PC-9 (cell line): ENCODE measurements at places on chromosomes 3 and 15.
A peak's percentile ranks its signal among the peaks of the same experiment; 100 is the strongest.

GRCh38 chr3:130897316-130897715 is 3.4 kb downstream of the ATP2C1 start:
- DNase-seq, result no peak

DNA sequence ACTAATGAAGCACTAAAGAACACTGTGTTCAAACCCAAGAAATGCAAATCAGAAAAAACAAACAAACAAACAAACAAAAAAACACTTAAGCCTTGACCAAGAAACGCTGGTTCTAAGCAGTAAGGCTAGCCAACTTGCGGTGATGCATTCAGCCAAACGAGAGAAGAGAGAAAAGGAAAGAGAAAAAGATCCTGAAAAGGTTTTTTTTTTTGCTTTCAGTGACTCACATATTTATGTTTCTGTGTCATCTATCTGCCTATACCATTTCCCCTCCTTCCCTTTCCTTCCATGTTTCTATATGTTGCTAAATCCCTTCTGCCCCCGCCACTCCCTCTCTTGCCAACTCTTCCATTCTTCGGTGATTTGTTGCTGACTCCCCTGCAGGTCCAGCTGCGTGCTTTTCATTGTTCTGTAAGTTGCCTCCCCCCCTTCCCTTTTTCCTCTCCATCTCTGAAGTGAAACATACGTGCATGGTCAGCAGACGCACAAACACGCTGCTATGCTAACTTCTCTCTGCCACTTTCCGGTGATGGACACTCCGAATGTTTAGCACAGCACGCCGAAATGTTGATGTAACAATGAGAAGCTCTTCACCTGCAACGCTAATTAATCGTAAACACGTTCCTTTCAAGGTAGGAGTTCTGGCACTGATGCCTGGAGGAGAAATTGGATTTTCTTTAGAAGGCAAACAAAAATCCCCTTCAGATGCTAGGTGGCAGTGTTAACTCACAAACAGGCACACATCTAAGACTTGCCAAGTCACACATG is 154.4 kb downstream of the TUSC7 start:
- no peak for DNase-seq

- no peak for DNase-seq
Observed at GRCh38 chr3:26963361-26963743, 340.8 kb downstream of the LRRC3B start.

DNA sequence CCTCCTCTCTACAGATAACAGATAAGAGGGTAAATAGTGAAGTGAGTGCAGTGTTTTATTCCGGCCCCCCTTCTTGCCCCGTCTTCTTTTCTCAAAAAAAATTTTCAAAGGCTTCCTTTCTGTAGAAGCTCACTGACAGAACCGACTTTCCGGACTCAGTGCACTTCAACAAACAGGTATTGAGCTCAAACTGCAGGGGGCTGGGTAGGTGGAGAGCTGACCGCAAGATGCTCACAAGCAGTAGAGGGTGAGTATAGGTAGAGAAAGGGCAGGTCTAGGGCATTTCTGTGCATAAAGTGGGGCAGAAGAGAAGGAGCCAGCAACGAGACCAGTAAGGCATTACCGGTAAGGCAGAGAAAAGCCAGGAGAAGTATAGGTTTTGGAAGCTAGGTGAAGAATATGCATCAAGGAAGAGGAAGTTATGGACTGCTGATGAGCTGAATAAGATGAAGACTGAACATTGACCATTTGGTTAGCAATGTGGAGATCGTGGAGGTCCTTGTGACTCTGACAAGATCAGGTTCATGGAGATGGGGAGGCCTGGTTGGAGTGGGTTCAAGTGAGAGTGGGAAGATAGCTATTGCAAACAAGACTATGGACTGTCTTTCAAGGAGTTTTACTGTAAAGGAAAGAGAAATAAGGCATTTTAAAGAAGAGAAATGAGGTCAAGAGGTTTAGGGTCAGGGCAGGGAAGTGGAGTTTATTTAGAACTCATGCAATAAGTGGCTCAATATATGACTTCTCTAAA is 97.4 kb downstream of the ST6GAL1 start:
- no peak for DNase-seq

GRCh38 chr3:190860521-190860920 is 2.0 kb downstream of the GMNC start:
- DNase-seq, result no peak

- no peak for DNase-seq
Observed at GRCh38 chr3:58178528-58179234, 32.1 kb downstream of the DNASE1L3 start.

- DNase-seq, result no peak
Observed at GRCh38 chr3:124984754-124985153, 50.2 kb upstream of the MUC13 start.

- DNase-seq, result no peak
Observed at GRCh38 chr15:86540840-86541467, 461.3 kb downstream of the AGBL1 start.

DNA sequence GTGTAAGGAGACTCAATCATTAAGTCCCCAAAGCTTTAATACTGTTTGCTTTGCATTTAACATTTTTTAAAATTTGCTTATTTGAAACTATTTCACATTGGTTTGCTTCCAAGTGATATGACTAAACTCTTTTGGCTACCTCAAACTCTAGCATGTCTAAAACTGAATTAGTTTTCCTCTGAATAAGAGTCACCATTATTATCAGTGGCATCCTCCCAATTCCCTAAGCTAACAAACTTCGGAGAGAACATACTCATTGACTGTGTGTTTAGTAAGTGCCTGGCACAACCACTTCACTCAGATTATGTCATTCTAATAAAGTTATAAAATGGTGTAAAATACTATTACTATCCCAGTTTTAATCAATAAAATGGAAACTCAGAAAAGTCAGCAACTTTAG is 21.9 kb downstream of the ATOSA start:
- no peak for DNase-seq

DNA sequence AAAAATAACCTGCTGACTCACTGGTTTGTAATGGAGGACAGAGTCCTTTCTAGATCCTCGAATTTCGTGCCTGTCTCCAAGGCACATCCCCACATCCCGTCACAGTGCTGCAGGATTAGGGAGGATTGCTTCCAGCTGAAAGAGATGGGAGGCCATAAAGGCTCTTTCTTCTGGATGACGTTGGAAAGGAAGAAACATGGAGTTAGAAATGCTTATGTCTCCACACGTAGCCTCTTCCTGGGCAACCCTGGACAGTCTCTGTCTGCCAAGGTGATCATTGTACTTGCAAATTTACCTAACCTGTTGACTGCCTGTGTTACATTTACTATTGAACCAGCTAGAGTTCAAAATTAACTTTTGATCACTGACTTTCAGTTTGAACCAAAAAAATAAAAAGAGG is 27.6 kb upstream of the VILL start:
- no peak for DNase-seq

- DNase-seq, result no peak
Observed at GRCh38 chr3:120438665-120439370, 12.0 kb downstream of the FSTL1 start.

- DNase-seq, result peak; percentile 43
Observed at GRCh38 chr15:50182219-50183013, 420 bp downstream of the SLC27A2 start.

DNA sequence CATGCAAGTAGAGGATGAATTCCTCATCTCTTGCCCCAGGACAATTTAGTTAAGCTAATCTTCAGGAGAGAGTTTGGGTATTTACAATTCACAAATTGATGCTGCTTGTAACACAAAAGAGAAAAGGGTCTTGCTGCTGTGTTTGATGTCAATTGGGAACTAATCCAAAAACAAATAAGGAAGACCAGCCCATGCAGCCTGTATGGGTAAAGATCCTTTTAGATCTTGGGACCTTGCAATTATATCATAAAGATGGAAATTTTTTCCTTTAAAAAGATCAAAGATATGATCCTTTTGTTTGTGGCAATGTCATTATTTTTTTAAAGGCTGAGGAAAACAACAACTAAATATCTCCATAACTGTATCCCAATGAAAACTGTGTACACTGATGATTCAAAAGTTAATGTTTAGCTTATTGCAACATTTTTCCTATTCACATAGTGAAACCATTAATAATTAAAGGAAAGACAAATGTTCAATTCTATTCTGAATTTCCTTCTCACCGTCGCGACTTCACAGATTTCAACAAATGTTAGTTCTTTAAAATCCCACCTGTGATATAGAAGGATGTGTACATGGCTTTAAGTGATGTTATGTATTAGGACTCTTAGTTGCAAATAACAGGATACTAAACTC is 40.2 kb downstream of the TMEM212 start:
- no peak for DNase-seq

- no peak for DNase-seq
Observed at GRCh38 chr3:187742351-187743171, 2.7 kb downstream of the BCL6 start.

- no peak for DNase-seq
Observed at GRCh38 chr3:26104851-26105251, 315.0 kb downstream of the OXSM start.

DNA sequence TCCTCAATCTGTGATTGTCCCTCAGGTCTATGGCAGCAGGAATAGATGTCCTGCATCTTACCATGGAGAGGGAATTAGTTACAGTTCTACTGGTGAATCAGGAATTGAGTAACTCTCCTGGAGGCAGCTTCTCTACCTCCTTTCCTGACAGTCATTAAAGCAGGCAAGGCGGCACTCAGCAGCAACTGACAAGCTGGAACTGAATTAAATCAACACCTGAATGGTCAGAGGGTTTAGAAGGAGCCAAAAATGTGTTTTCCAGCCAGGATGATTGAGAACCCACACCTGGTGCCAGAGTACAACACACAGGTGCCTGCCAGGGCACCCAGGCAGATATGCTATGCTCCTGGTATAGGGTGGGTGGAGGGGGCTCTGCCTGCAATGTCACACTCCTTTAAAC is 43.1 kb upstream of the TIPARP start:
- no peak for DNase-seq

- DNase-seq, result no peak
Observed at GRCh38 chr3:31562525-31562924, 29.8 kb downstream of the STT3B start.

- DNase-seq, result no peak
Observed at GRCh38 chr15:25238716-25239470, 199.9 kb downstream of the UBE3A start.

DNA sequence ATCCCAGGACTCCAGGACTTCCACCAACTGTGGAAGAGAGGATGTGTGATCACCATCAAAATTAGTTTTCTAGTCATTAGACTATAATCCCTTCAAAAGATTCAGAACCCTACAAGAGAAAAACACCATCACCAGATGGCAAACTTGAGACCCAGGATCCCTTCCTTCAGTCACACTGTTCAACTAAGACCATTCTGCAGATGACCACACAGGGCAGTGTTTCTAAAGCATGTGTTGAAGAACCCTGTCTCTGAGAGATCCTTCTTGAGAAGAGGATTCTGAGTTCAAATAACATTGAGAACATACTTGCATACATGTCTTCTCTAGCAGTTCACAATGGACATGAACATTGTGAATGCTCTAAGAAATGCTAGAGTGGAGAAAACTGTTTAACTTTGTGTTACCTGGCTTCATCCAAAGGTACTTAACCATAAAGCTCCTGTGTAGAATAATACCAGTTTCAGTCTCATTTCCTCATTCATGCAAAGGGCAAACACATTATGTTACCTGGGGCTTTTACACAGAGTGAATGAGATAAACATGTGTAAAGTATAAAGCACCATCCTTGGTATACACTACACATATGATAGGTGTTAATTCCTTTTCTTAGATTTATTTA is 2.4 kb upstream of the ADGRG7 start:
- DNase-seq, result no peak

DNA sequence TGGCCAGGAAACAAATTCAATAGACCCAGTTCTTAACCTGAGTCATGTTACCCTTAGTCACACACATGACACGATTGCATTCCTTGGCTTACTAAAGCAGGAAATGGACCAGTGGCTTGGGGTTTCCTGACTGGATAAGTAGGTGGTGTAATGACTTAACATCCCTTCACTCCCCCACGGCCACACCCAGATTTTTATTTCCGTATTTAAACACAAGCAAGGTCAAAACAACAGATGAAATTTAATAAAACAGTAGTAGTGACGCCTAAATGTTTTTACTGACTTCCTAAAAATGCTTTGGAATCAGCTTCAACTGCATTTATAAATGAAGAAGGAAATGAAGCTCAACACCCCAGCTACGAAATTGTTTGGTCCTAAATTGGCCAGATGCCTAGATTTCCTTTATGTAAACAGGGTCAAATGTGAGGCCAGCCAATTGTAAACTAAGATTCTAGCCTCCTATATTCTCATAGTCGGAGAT is 324.3 kb downstream of the CHST2 start:
- peak; percentile 56 for DNase-seq

- no peak for DNase-seq
Observed at GRCh38 chr3:175692256-175692655, 833.1 kb downstream of the NAALADL2 start.

DNA sequence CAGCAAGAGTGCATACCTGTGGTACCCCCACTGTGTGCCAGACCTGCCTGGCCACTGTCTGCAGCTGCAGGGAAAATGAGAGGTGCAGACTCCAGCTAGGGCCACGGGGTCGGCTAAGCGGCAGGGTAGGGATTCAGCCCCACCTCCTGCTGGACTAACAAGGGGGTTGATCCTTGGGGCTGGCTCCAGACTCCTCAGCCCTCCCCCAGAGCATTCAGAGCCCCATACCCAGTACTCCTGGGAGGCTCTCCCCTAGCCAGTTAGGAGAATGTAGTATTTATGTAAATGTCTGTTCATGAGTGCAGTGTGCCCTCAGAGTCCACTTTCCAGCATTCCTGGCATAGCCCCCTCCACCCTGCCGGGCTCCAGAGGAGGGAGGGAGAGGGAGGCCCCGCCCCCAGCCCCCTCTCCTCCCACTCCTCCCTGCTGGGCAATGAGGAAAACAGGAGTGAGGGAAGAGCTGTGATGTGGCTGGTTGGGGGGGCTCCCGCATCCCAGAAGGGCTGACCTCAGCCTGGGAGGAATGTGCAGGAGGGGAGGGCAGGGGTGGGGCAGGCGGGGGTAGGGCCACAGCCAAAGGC is 4.5 kb upstream of the SEMA3B start:
- peak; percentile 87 for DNase-seq

- no peak for DNase-seq
Observed at GRCh38 chr3:134362221-134362620, 12.0 kb downstream of the AMOTL2 start.

- no peak for DNase-seq
Observed at GRCh38 chr3:36302626-36303025, 77.7 kb upstream of the STAC start.

DNA sequence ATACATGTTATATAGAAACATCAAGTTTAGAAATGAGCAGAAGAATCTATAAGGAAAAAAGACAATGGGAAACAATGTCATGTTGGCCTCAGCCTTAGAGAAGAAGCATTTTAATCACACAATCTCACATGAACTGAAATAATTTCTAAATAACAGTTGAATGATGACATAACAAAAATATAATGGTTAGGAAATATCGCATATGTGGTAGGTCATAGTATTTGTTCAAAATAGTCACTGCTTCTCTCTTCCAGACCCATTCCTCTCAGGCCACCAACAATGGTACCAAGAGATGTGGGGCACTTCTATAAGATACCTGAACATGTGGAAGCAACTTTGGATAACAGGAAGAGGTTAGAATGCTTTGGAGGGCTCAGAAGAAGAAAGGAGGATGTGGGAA is 195.7 kb upstream of the PDZRN3 start:
- no peak for DNase-seq

- no peak for DNase-seq
Observed at GRCh38 chr3:23776352-23776891, 29.3 kb upstream of the UBE2E1 start.

GRCh38 chr3:132641837-132642538 is 17.6 kb downstream of the ACAD11 start:
- DNase-seq, result peak; percentile 34

- no peak for DNase-seq
Observed at GRCh38 chr3:46660003-46660402, 33.5 kb downstream of the ALS2CL start.
